NCI-H345 (cell line): ENCODE measurements at places on chromosomes 12 and 14.

DNA sequence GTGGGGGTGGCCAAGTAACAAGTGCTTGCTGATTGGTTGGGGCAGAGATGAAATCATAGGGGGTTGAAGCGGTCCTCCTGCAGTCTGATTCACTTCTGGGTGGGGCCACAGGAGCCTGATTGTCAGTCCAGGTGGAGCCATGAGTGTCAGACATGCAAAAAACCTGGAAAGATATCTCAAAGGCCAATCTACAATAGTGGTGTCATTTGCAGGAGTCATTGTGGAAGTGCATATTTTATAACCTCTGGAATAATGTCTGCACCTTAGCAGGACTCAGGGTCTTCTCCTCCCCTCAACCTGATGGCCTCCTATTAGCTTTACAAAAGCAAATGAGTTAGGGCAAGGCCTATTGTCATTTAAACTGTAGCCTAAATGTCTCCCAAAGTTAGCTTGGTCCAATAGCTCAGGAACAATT lies 241.4 kb downstream of the NUAK1 start:
- no peak for DNase-seq

DNA sequence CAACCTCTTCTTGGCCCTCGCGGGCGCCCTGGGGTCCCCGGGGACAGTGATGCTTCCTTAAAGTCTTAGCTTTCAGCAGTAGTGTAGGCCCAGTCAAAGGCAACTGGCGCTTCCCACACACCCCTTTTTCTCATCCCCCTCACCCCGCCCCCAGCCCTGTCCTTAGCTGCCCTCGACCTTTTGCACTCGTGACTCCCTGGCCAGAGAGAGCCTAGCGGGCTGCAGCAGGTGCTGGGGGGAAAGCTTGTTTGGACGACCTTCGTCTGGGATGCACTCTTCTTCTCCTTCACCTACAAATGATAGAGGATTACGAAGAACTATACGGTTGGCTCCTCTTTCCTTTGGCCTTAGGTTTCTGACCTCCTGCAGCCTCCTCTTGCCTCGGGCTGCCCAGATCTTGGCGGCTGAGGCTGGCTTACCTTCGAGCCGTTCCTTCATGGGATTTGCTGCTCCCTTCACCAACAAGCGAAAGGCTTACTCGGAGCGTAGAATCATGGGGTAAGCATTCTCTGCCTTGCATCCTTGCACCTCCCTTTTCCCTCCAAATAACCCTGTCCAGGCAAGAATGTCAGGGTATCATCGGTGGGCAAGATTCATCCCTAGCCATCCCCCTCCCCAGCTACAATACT lies 815 bp downstream of the COQ10A start:
- no peak for DNase-seq

DNA sequence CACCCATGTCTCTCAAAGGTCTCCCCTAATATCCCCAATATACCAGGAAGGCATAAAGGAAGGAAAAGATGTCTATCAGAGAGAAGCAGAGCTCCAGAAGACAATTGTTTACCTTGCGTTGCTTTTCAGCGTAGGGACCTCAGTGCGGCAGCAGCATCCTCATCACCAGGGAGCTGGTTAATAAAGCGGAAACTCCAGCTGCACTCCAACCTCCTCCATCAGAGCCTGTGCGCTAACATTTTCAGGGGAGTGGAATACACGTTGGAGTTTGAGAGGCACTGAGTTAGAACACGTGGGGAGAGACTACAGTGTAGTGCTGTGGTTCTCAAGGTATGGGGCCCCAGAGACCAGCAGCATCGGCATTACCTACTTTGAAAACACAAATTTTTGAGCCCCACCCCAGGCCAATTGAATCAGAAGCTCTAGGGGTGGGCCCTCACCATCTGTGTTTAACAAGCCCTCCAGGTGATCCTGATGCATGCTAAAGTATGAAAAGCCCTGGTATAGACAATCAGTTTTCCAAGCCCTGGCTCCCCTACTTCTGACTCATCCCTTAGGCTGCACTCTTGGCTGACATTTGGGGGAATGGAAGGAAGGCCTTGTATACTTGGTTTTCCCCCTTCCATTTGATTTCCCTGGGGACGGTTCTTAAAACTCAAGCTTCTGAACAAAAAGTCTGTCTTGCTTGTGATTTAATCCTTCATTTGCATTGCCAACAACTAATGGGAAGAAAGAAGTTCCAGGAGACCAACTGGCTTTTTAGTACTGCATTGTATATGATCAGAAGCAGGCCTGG lies 419.0 kb upstream of the CCDC196 start:
- peak; percentile 77 for DNase-seq

GRCh38 chr12:79187032-79187431 lies 322.5 kb downstream of the SYT1 start:
- peak; percentile 84 for DNase-seq

DNA sequence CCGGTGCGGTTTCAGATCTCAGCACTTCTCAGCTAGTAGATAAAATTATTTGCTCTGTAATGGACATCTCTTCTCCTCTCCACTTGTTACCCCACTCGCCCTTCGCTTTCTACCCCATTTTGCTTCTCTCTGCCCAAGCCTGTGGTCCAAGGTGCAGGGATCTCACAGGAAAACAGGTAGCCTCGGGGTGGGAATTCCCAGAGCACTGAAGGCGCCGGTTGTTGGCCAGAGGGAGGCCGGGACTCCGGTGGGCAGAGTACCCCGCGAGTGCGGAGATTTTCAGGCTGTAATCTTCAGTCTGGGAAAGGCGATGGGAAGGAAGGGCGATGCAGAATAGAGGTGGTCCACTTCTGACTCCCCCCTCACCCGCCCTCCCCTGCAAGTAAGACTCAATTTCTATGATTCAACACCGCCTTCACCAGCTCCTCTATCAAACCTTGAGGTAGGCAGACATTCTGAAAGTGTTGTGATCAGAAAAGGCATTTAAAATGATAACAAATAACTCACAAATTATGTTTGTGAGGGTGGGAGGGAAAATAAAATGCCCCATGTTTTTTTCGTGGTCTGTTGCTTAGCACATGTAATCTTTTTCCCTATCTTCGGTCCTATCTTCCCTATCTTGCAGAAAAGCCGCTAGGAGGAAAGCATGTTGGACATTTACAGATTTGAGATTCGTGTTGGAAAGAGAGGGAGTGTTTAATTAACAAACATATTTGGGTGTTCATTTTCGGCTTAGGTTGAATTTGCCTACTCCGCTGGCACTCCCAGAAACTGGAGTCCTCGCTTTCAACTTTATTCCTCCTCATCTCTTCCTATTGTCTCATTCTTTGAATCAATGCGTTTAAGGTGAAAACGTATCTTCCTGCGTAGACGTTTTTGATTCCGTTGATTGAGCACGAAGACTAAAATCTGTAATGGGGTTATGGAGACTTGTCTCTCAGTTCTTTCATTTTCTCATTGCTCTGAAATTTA lies 8.5 kb downstream of the FOXG1 start:
- peak; percentile 56 for DNase-seq

DNA sequence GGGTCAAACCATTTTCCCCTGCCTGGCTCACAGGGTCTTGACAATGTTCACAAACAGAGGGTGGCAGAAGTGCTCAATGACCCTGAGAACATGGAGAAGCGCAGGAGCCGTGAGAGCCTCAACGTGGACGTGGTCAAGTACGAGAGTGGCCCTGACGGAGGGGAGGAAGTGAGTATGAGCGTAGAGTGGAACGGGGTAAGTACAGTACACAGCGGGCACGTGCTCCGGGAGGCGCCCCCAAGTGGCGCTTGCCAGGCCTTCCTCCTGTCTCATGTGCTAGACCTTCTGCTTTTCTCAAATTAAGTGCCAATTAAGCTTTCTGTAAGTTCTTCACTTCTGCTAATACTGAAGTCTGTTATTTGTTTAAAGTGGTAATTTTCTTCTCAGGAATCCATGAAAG lies 35.9 kb downstream of the XRCC3 start:
- DNase-seq, result no peak

- no peak for DNase-seq
Observed at GRCh38 chr12:113214895-113215400, 6.3 kb upstream of the TPCN1 start.

DNA sequence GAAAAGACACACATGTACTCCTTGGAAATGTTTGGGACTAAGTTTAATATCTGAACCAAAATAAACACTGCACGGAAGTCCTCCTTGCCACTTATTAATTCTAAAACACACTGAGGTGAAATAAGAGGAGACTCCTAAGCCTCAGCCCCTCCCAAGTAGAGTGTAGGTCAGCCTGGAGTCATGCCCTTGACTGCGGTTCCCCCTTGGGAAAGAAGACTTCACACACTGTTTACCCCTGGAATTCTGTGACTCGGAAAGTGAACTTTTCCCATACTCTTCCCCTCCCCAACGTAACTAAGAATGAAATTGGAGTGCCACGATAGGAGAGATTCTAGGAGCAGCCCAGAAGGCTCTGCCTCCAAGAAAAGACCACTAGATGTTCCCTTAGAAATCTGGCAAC lies 8.6 kb upstream of the TFCP2 start:
- DNase-seq, result no peak

- no peak for DNase-seq
Observed at GRCh38 chr12:77613411-77613810, 217.3 kb upstream of the NAV3 start.

- peak; percentile 70 for DNase-seq
Observed at GRCh38 chr14:63342371-63342770, 23.6 kb upstream of the GPHB5 start.

GRCh38 chr14:38972511-38972910 lies 130.5 kb downstream of the SEC23A start:
- no peak for DNase-seq

GRCh38 chr14:78443834-78444233 lies 273.7 kb downstream of the NRXN3 start:
- DNase-seq, result no peak

DNA sequence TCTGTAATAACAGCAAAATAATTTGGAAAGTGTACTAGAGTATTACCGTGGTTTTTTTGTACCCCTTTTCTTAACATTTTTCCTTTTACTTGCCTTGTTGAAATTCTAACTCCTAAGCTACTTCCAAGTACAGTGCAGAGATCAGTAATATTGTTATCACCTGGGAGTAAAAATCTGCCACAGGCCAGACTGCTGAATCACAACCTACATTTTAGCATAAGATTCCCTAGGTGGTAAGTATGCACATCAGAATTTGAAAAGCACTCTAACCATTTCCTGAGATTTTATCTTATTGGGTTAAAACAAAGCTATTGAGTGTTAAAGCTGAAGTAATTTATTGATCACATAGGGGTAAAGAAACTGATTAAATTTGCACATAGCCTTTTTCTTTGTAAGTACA lies 55.2 kb upstream of the KCNH3 start:
- DNase-seq, result no peak

GRCh38 chr12:98296462-98297079 lies 218.8 kb upstream of the TMPO start:
- no peak for DNase-seq

- no peak for DNase-seq
Observed at GRCh38 chr14:68965261-68965761, 13.8 kb downstream of the ACTN1 start.
